ENCODE measurements at places on chromosomes 16 and 17. TPM values are rescaled to one million over a fixed set of nuclear protein-coding genes. Genes with fewer than 3 reads are reported as not detected.

MED13 gene
- polyA plus RNA-seq = 3.8 TPM

OTOP3 gene
- polyA plus RNA-seq = not detected

WSCD1 gene
- polyA plus RNA-seq = not detected

SLC12A3 gene
- not detected for polyA plus RNA-seq

ZNF624 gene
- polyA plus RNA-seq = 0.75 TPM

NOD2 gene
- polyA plus RNA-seq = 0.44 TPM

Measured in foreskin keratinocyte (primary cell).